ENCODE measurements at places on chromosomes 12 and 14. TPM values are rescaled to one million over a fixed set of nuclear protein-coding genes. Genes with fewer than 3 reads are reported as not detected.

- no peak for DNase-seq
Observed at GRCh38 chr14:95524706-95525512, 8.5 kb upstream of the SYNE3 start.

DNA sequence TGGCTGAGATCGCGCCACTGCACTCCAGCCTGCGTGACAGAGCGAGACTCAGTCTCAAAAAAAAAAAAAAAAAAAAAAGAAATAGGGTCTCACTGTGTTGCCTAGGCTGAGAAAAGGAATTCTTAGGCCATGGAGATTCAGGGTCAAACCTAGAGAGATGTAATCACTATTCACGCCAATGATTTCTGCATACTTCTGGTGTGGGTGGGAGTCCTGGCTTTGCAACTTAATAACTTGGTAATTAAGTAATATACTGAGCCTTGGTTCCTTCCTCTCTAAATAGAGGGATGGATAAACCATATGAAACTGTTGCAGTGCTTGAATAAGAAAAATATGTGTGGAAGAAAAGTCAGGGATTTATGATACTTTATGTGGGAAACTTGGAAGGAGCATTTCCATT, 2.7 kb downstream of the ZNF410 start:
- no peak for DNase-seq

DNA sequence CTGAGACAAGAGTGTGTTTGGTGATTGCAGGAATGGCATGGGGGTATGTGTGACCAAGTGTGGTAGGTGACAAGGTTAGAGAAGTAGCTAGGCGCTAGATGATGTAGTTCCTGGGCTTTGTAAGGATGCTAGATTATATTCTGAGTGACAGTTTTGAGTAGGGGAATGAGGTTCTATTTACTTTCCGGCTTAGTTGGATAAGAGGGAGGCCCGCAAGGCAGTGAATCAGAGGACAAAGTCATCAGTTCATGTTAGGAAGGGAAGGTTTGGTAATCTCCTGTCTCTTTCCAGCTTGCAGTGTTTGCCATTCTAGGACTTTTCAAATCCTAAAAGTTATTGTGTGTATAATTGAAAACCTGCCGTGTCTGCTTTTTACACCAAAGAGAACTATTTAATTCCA, 45.0 kb downstream of the CFAP54 start:
- peak; percentile 5 for DNase-seq

DNA sequence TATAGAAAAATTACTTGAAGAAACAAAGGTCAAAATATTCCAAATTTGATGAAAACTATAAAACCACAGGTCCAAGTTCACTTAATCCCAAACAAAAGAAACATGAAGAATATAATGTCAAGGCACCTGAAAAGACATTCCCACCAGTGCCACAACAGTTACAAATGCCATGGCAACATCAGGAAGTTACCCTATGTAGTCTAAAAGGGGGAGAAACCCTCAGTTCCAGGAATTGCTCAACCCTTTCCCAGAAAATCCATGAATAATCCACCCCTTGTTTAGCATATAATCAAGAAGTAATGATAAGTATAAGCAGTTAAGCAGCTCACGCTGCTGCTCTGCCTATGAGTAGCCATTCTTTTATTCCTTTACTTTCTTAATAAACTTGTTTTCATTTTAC, 3.8 kb upstream of the ACTR10 start:
- DNase-seq, result no peak

DNA sequence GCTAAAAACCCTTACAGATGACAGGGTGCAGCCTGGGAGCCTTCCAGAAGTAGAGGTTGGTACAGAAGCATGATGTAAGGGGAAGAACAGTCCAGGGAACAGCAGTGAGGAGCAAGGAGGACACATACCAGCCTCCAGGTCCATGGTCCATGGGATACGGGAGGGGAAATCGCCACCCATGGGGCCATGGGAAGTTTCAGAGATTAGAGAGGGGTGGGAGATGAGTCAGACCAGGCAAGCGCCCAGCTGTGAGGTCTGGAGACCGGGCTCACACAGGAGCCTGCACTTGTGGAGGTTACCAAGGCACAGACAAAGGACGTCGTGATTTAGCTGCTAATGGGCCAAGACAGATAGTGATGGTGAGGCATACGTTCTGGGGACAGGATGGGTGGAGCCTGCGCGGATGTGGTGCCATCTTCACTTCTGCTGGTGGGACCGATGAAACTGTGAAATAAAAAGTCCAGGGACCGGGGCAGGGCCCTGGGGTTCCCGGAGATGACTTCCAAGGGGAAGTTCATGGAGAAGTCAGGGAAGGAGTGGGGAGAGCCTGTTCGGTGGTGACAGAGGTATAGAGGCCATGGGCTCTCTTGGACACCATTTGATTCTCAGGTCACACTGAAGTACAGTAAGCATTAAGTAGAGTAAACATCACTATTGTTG, 17.7 kb upstream of the LRP1-AS start:
- peak; percentile 69 for DNase-seq

DNA sequence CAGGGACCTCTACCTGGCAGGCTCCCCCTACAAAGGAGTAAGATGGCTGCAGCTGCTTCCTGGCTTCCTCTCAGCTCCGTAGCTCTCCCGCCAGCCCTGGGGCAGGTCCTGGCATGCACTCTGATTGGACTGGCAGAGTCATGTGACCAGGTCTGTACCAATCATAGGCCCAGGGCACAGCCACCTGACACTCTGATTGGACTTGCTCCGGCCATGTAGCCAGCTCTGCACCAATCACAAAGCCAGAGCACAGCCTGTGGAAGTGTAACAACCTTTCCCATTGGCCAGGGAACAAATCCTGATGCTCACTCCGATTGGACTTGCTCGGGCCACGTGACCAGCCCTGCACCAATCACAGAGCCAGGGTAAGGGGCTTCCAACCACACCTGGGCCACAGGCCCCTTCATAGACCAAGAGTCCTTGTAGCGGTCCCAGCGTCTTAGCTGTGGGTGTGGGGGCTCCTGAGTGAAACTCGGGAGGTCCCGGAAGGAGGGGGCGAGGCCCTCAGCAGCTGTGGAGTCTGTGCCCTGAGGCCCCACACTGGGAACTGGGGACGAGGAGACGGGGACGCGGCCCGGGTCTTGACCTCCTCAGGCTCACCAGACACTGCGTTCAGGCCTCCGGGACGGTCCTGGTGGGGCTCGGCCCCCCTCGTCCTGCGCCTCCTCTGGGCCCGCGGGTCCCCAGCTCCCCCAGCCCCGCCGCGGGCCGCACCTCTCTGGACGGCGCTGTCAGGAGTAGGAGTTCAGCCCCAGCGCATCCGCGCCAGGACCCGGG, 210.6 kb downstream of the ADGRD1 start:
- peak; percentile 99 for DNase-seq

GRCh38 chr12:11824736-11825135, 175.3 kb downstream of the ETV6 start:
- no peak for DNase-seq

The GPR65 gene
- not detected for total RNA-seq

The BHLHE41 gene
- total RNA-seq, result 25.3 TPM

The PZP gene
- total RNA-seq, result not detected

The ALX1 gene
- 1.0 TPM for total RNA-seq

The DBX2 gene
- not detected for total RNA-seq

The BCL11B gene
- 2.9 TPM for total RNA-seq

Data from Daoy (cell line).